H9 (cell line): ENCODE measurements at places on chromosomes 12 and 14.

GRCh38 chr12:117521346-117521745 is 159.9 kb upstream of the NOS1 start:
- DNase-seq = no peak

- DNase-seq = no peak
Observed at GRCh38 chr12:65529771-65530435, 251.4 kb downstream of the MSRB3 start.

GRCh38 chr12:127970491-127970890 is 296.5 kb upstream of the TMEM132C start:
- DNase-seq = no peak

GRCh38 chr14:36935976-36936678 is 236.3 kb downstream of the SLC25A21 start:
- no peak for DNase-seq

DNA sequence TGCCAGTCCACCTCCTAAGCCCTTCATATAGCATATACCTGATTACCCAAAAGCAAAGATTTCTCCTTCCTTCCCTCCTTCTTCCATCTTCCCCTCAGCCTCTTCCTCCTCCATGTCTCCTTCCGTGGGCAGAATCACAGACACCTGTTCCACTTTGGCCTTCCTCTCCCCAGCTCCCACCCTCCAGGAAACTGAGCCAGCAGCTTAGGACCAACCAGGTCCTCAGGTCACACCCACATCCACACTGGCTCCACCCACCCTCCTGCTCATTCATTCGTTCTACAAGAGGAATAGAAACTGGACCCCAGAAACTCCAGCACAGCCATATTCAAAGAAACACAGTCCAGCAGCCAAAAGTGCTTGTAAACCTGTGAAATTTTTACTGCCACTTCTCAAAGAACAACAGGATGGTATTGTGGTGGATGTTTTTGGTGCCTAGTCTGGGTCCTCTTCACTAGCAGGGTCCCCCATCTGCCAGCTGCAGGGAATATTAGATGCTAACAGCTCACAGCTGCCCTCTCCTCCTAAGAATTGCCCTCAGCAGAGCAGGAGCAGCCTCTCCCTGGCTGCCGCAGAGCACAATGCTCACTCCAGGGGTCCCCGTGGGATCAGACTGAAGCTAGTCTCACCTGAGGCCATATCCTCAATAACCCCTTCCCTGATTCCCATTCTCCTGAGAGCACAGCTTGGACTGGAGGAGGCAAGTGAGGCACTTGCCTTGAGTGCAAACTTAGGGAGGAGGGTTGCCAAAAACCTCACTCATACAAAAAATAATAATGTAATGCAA is 18.4 kb downstream of the CMKLR1 start:
- peak; percentile 50 for DNase-seq
